ENCODE measurements at places on chromosomes 13 and 19.

- peak overlapping the region; percentile 11 for H3K27ac ChIP-seq
- DNase-seq = no peak
- H3K36me3 ChIP-seq = peaks cover 27% of the 10 kb centered on the region
Observed at GRCh38 chr13:45162821-45163220, 38.0 kb downstream of the KCTD4 start.

DNA sequence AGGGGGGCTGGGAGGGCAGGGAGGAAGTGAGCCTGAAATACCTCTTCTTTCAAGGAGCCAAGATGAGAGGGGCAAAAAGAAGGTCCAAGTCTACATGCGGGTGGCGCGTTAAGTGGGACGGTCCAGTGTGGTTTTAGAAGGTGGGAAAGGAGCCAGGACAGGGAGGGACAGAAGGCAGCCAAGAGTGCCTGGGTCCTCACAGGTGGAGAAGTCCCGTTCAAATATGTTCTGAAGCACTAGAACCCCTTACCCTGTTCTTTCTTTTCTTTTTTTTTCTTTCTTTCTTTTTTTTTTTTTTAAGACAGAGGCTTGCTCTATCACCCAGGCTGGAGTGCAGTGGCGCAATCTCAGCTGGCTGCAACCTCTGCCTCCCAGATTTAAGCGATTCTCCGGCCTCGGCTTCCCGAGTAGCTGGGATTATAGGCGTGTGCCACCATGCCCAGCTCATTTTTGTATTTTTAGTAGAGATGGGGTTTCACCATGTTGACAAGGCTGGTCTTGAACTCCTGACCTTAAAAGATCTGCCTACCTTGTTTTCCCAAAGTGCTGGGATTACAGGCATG lies 7.4 kb downstream of the CAMSAP3 start:
- peaks cover 46% of the 10 kb centered on the region for H3K27me3 ChIP-seq
- H3K4me3 ChIP-seq = no peak overlapping the region
- H3K36me3 ChIP-seq = no peaks in the 10 kb centered on the region

- no peaks in the 10 kb centered on the region for H3K36me3 ChIP-seq
- no peak overlapping the region for H3K4me3 ChIP-seq
- H3K27ac ChIP-seq = no peak overlapping the region
- peaks cover 59% of the 10 kb centered on the region for H3K27me3 ChIP-seq
Observed at GRCh38 chr19:48506138-48506733, 5.4 kb downstream of the LMTK3 start.

DNA sequence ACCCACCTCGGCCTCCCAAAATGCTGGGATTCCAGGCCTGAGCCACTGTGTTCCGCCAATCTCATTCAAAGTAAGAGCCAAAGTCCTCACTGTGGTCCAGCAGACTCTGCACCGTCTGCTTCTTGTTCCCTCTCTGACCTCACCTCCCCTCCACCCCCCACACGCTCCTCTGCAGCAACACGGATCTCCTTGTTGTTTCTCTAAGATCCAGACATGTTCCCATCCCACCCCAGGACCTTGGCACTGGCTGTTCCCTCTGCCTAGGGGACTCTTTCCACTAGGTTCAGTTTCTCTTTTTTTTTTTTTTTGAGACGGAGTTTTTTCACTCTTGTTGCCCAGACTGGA lies 38.4 kb downstream of the LTBP4 start:
- no peaks in the 10 kb centered on the region for H3K27me3 ChIP-seq
- no peak overlapping the region for H3K4me3 ChIP-seq
- no peak for DNase-seq
- peaks cover 38% of the 10 kb centered on the region for H3K4me1 ChIP-seq
- H3K27ac ChIP-seq = no peak overlapping the region

- no peak overlapping the region for H3K27ac ChIP-seq
- H3K27me3 ChIP-seq = no peaks in the 10 kb centered on the region
- peaks cover 1% of the 10 kb centered on the region for H3K4me1 ChIP-seq
- no peaks in the 10 kb centered on the region for H3K36me3 ChIP-seq
- DNase-seq = no peak
Observed at GRCh38 chr19:40561947-40562346, 14.7 kb upstream of the SHKBP1 start.

- peaks cover 6% of the 10 kb centered on the region for H3K4me1 ChIP-seq
- H3K4me3 ChIP-seq = no peak overlapping the region
- H3K27ac ChIP-seq = no peak overlapping the region
- no peaks in the 10 kb centered on the region for H3K36me3 ChIP-seq
- no peak for DNase-seq
Observed at GRCh38 chr13:41696163-41697003, 239.0 kb downstream of the RGCC start.

- H3K4me1 ChIP-seq = peaks cover 25% of the 10 kb centered on the region
- DNase-seq = no peak
- H3K36me3 ChIP-seq = peaks cover 4% of the 10 kb centered on the region
- no peak overlapping the region for H3K4me3 ChIP-seq
- no peak overlapping the region for H3K27ac ChIP-seq
Observed at GRCh38 chr13:110699148-110700145, 6.5 kb downstream of the CARS2 start.

GRCh38 chr13:111640476-111640875 lies 320.0 kb downstream of the TEX29 start:
- DNase-seq = no peak
- no peaks in the 10 kb centered on the region for H3K36me3 ChIP-seq
- H3K27me3 ChIP-seq = no peaks in the 10 kb centered on the region
- H3K27ac ChIP-seq = no peak overlapping the region
- H3K4me3 ChIP-seq = no peak overlapping the region
- no peaks in the 10 kb centered on the region for H3K4me1 ChIP-seq

- no peaks in the 10 kb centered on the region for H3K36me3 ChIP-seq
- DNase-seq = no peak
- H3K4me1 ChIP-seq = peaks cover 4% of the 10 kb centered on the region
- H3K4me3 ChIP-seq = no peak overlapping the region
Observed at GRCh38 chr13:112692104-112692503, 2.3 kb downstream of the ATP11A start.

GRCh38 chr13:32471187-32471922 lies 43.4 kb upstream of the N4BP2L1 start:
- no peak overlapping the region for H3K4me3 ChIP-seq
- H3K36me3 ChIP-seq = no peaks in the 10 kb centered on the region
- no peak for DNase-seq
- no peaks in the 10 kb centered on the region for H3K4me1 ChIP-seq
- H3K27me3 ChIP-seq = no peaks in the 10 kb centered on the region

DNA sequence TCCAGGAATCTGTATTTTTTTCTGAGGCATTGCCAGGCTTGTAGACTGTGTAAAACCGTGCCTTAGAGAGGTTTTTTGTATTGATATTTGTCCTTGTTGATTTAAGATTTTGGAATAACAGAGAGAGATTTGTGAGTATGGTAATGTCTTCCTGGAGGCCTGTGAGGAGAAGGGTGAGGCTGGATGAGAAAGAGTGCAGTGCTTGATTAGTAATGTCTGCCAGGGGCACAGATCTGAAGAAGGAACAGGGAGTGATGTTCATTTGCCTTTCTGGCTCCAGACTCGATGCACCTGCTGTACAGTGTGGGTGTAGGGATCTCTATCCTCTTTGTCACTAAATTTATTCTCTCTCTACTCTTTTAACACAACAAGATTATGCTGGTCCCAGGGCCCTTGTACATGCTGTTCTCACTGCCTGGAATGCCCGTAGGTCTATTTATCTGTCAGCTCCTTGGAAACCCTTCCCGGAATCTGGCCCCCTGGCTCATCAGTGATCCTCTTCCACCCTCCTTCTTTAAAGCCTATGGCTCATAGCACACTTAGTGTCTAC lies 4.2 kb downstream of the FIZ1 start:
- DNase-seq = no peak
- H3K4me3 ChIP-seq = no peak overlapping the region
- no peak overlapping the region for H3K27ac ChIP-seq
- H3K27me3 ChIP-seq = no peaks in the 10 kb centered on the region

- H3K4me1 ChIP-seq = no peaks in the 10 kb centered on the region
- no peak overlapping the region for H3K27ac ChIP-seq
- no peak for DNase-seq
- no peak overlapping the region for H3K4me3 ChIP-seq
- H3K27me3 ChIP-seq = no peaks in the 10 kb centered on the region
- H3K36me3 ChIP-seq = no peaks in the 10 kb centered on the region
Observed at GRCh38 chr13:100364591-100364990, 224.0 kb downstream of the GGACT start.

GRCh38 chr19:39409208-39410016 lies 2.8 kb downstream of the ZFP36 start:
- DNase-seq = peak; percentile 89
- H3K27ac ChIP-seq = peak overlapping the region; percentile 100
- H3K4me1 ChIP-seq = peaks cover 44% of the 10 kb centered on the region
- peak overlapping the region; percentile 96 for H3K4me3 ChIP-seq
- no peaks in the 10 kb centered on the region for H3K27me3 ChIP-seq

GRCh38 chr19:34667349-34668076 lies 9.4 kb downstream of the SCGB2B2 start:
- no peak overlapping the region for H3K27ac ChIP-seq
- no peak for DNase-seq
- H3K36me3 ChIP-seq = no peaks in the 10 kb centered on the region
- peak overlapping the region; percentile 4 for H3K4me3 ChIP-seq

- DNase-seq = no peak
- no peaks in the 10 kb centered on the region for H3K4me1 ChIP-seq
- H3K27me3 ChIP-seq = no peaks in the 10 kb centered on the region
- no peaks in the 10 kb centered on the region for H3K36me3 ChIP-seq
- H3K27ac ChIP-seq = no peak overlapping the region
Observed at GRCh38 chr13:44868397-44868796, 120.9 kb downstream of the NUFIP1 start.

DNA sequence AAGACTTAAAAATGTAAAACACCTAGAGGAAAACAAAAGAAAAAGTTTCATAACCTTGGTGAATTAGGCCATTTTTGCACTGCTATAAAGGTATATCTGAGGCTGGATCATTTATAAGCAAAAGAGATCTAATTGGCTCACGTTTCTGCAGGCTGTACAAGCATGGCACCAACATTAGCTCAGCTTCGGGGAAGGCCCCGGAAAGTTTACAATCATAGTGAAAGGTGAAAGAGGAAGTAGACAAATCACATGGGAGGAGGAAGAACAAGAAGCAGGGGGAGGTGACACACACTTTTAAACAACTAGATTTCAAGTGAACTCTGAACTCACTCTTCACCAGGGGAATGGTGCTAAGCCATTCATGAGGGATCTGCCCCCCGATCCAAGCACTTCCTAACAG lies 1358.5 kb upstream of the PCDH9 start:
- H3K36me3 ChIP-seq = no peaks in the 10 kb centered on the region
- no peak overlapping the region for H3K4me3 ChIP-seq
- no peaks in the 10 kb centered on the region for H3K27me3 ChIP-seq
- H3K27ac ChIP-seq = no peak overlapping the region

DNA sequence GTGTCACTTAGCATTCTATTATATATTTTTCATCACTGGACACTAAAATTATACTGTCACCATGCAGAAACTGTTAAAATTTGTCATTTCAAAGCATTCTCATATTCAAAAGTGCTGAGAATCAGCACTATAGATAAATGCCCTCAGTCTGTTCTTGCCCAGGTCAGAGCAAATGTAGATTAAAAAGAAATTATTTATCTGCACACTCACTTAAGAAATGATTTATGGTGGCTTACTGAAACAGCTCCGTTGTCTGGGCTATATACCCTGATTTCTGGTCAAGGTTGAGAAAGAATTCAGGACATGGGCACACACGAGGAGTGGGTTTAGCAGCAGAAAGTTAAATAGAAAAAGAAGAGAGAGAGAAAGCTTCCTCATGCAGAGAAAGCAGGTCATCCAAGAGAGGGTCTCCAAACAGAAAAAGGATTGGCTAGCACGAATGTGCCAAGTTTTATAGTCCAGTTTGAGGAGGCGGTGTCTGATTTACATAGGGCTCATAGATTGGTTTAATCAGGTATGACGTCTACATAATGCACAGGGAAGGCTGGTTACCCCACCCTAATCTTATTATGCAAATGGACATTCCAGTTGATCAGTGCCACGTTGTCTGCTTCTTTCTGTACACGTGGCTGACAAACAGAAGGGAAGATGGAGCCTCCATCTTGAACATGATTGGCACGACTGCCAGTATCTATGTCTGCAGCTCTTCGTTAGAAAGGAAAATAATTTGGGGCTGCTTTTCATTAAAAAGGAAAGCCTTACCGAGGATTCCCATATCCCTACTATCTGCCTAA lies 47.3 kb upstream of the N4BP2L1 start:
- DNase-seq = no peak
- H3K27me3 ChIP-seq = no peaks in the 10 kb centered on the region
- H3K4me3 ChIP-seq = no peak overlapping the region
- H3K36me3 ChIP-seq = no peaks in the 10 kb centered on the region
- H3K4me1 ChIP-seq = no peaks in the 10 kb centered on the region

GRCh38 chr13:95260031-95260525 lies 41.2 kb downstream of the ABCC4 start:
- no peak overlapping the region for H3K4me3 ChIP-seq
- no peak overlapping the region for H3K27ac ChIP-seq
- no peaks in the 10 kb centered on the region for H3K36me3 ChIP-seq

- no peaks in the 10 kb centered on the region for H3K27me3 ChIP-seq
- H3K36me3 ChIP-seq = no peaks in the 10 kb centered on the region
- no peak for DNase-seq
- no peak overlapping the region for H3K27ac ChIP-seq
- no peak overlapping the region for H3K4me3 ChIP-seq
- H3K4me1 ChIP-seq = no peaks in the 10 kb centered on the region
Observed at GRCh38 chr13:72850959-72851677, 69.2 kb downstream of the PIBF1 start.

DNA sequence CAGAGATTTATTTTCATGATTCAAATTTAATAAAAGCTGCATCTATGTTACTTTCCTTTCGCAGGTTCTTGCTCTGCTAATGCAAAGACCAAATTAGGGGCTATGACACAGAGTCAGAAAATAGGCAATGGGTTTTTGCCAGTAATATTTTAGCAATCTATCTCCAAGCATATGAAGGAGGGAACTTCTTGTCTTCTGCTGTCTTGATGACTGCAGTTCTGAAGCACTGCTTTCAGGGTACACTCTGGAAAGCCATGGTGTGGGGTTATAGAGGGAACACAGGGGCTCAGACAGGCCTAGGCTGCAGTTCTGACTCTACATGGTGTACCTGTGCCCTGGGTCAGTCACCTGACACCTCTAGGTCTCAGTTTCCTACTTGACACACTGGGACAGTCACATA lies 263.4 kb downstream of the DNAJC15 start:
- H3K4me3 ChIP-seq = no peak overlapping the region
- H3K36me3 ChIP-seq = no peaks in the 10 kb centered on the region
- DNase-seq = no peak
- no peaks in the 10 kb centered on the region for H3K27me3 ChIP-seq

DNA sequence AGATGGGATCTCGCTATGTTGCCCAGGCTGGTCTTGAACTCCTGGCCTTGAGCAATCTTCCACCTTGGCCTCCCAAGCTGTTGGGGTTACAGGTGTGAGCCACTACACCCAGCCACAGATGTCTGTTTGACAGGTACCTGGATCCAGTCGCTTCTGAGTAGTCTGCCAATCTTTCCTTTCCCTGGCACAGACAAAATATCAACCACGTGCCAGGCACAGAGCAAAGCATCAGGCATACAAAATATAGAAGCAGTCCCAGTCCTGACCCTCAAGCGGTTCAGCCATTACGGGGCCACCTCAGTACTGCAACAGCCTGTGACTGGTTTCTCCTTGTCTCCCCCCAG lies 3.8 kb downstream of the ELAVL1 start:
- no peaks in the 10 kb centered on the region for H3K36me3 ChIP-seq
- H3K4me3 ChIP-seq = no peak overlapping the region
- H3K27me3 ChIP-seq = no peaks in the 10 kb centered on the region
- DNase-seq = no peak
- H3K4me1 ChIP-seq = no peaks in the 10 kb centered on the region

GRCh38 chr19:590750-591098 lies 1.0 kb downstream of the HCN2 start:
- H3K27me3 ChIP-seq = peaks cover 76% of the 10 kb centered on the region
- peak overlapping the region; percentile 30 for H3K4me3 ChIP-seq
- H3K27ac ChIP-seq = no peak overlapping the region
- no peaks in the 10 kb centered on the region for H3K4me1 ChIP-seq
- H3K36me3 ChIP-seq = no peaks in the 10 kb centered on the region
- DNase-seq = no peak
